ENCODE measurements at places on chromosomes 1 and 21.

DNA sequence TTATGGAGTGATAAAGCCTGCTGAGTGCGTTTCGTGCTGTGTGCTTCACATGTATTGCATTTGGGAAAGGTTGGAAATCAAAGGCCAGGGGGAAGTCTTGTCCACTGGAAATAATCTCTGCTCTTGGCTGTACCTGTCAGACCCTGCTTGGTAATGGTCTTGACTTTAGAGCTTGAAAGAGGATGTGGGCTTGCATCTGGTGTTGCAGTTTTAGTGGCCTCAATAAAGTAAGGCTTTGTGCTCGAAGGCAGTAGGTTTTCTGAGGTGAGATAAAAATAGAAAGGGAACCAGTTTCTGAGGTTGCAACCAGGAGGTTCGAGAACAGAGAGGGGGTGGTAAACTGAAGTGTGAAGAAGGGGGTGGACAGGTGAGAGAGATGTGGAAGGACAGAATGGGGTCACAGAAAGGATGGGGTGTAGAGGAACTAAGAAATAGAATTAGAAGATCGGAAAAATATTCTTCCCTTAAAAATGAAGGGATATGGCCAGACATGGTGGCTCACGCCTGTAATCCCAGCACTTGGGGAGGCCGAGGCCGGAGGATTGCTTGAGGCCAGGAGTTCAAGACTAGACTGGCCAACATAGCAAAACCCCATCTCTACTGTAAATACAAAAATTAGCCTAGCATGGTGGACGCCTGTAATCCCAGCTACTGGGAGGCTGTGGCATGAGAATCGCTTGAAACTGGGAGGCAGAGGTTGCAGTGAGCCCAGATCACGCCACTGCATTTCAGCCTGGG, 1.5 kb downstream of the S100PBP start:
- no peak for DNase-seq

DNA sequence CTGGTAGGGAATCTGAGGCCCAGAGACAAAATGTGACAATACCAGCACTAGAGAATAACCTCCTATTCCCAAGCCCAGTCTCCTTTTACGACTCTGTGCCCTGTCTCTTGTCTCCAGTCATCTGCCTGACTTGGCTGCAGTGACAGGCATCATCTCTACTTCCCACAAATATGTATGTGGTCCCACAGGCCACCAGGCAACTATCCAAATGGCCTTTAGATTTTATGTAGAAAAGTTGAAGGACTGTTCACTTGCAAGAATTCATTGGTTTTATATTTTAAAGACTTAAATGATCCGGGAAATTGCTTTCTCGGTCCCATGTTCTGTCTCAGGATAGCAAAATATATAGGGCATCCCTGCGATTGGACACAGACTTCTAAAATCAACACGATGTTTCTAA, 11.6 kb downstream of the KRTAP24-1 start:
- DNase-seq: no peak

DNA sequence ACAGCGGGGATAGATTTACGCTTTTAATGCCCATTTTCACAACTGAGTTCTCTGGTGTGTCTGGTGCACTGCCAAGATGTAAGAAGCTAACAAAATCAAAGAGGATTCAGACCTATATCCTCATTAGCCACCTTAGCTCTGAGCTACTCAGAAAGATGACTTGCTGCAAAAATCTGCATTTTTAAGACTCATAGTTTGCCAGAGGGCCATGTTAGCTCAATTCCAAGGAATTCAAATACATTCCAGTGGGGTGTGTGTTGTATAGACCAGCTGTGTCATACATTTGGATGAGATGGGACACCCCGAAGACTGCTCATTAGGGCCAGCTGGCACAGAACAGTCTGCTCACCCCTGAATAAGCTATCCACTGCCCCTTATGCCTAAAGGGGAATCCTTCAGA, 8.9 kb downstream of the DENND2D start:
- no peak for DNase-seq

DNA sequence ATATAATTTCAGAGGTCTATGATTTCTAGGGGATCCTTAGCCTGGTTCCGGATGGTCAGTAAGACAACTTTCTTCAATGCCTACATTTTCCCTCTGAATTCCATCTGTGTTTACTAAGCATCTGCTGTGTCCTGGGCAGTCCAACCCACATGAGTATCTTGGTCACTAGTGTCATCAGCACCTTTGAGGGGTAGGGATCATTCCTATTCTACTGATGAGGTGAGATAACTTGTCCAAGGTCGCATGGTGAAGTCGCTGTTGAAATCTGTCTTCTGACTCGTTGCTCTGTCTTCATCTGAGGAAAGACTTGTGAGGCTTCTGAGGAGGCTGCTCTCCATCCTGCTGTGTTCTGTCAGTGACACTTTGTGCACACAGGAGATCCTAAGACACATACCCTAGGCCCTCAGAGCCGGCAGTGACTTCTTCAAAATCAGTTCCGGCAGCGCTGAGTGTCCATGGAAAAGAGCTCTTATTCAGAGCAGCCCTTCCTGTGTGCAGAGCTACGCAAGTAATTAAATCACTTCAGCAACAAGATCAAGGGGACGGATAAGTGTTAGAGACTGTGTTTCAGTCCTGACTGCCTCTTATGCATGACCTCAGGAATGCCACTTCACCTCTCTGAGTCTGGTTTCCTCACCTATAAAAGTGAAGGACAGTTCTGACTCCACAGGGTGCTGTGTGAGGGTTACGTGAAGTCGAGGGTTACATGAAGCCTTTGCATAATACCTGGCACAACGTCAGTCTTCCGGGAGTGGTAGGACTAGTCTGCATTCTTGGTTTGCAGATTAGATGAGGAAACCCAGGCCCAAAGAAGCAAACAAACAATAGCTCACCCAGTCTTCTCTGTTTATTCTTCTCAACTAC, 28.4 kb downstream of the AK2 start:
- no peak for DNase-seq

DNA sequence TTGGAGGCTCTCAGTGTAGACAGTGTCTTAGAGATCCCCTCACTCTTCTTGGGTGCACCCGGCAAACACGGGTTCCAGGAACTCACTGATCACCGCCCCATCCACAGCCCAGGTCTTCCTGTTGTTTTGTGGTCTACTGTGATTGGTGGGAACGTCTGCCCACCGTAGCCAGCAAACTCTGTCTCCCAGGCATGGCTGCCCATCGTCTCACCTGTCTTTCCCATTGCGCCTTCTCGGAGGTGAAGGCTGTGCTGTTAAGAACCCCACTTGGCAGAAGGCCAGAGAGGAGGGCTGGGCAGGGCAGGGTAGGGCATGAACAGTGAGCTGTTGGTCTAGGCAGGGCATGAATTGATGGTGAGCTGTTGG, 14.1 kb upstream of the KCNA2 start:
- no peak for DNase-seq

Measured in epithelial cell of proximal tubule (primary cell).